CD8-positive, alpha-beta memory T cell (primary cell): ENCODE measurements at places on chromosomes 6 and 20. TPM values are rescaled to one million over a fixed set of nuclear protein-coding genes. Genes with fewer than 3 reads are reported as not detected.

- no peaks in the 10 kb centered on the region for H3K27me3 ChIP-seq
- no peaks in the 10 kb centered on the region for H3K36me3 ChIP-seq
- H3K27ac ChIP-seq: no peak overlapping the region
- DNase-seq: no peak
Measured at GRCh38 chr20:62536871-62537401, 61.1 kb upstream of the GATA5 start.

- H3K36me3 ChIP-seq: peaks cover 48% of the 10 kb centered on the region
- DNase-seq: no peak
- H3K27me3 ChIP-seq: no peaks in the 10 kb centered on the region
- peak overlapping the region; percentile 72 for H3K27ac ChIP-seq
Measured at GRCh38 chr20:35120012-35120701, 27.0 kb downstream of the EDEM2 start.

DNA sequence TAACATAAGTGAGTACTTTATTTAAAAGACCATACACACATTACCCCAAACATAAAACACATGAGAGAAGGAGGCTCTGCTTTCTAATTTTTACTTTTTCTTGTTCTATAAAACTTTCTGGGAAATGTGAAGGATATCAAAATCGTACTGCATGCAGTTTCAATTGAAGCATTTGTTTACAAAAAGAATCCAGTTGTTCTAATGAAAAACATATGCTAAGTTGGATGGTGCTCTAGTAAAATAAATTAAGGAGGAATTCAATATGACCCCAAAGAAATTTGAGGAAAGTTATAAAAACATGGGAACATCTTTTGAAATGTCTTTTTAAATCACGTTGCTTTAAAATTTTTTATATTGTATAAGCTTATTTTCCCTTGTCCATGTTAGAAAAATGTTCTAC, 37.6 kb downstream of the OR2B6 start:
- H3K27me3 ChIP-seq: peaks cover 3% of the 10 kb centered on the region
- no peaks in the 10 kb centered on the region for H3K36me3 ChIP-seq
- H3K27ac ChIP-seq: no peak overlapping the region
- H3K4me1 ChIP-seq: no peaks in the 10 kb centered on the region
- no peak for DNase-seq
- no peak overlapping the region for H3K4me3 ChIP-seq

Gene SLC13A3
- 0.11 TPM for total RNA-seq

Gene THEMIS
- total RNA-seq: 39.9 TPM

DNA sequence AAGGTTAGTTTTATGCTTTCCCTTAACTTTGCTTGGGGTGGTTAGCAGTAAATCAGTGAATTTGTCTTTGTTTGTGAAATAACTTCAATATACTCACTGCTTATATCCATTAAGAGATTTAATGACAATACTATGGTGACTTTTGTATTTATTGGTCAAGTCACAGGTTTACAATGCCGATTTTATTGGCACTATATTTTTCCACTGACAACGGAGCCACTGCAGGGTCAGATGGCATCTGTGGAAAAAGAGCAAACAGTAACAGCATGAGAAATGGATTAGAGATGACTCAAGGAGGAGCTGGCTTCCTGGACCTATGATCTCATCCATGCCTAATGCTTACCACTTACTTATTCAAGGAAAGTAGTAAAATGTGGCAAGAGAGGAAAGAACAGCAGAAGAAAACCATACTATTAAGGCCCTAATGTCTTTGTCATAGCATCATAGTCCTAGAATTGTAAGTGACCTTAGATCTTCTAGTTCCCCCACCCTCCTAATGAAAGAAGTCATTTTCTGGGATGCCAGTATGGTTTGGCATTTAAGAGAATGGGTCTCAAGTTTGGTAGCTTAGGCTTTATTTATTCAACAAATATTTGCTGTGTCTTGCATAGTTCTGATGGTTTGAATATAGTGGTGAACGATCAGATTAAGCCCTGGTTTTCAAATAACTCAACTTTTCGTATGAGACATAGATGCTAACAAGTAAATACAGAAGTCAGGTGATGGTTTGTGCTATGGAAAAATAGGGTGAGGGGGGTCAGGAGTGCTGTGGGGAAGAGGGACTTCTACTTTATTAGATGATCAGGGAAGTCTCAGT, 18.5 kb downstream of the RNF144B start:
- no peak overlapping the region for H3K27ac ChIP-seq
- H3K27me3 ChIP-seq: no peaks in the 10 kb centered on the region
- no peaks in the 10 kb centered on the region for H3K4me1 ChIP-seq
- H3K36me3 ChIP-seq: no peaks in the 10 kb centered on the region
- H3K4me3 ChIP-seq: no peak overlapping the region
- no peak for DNase-seq

Gene SIRPB2
- total RNA-seq: not detected

DNA sequence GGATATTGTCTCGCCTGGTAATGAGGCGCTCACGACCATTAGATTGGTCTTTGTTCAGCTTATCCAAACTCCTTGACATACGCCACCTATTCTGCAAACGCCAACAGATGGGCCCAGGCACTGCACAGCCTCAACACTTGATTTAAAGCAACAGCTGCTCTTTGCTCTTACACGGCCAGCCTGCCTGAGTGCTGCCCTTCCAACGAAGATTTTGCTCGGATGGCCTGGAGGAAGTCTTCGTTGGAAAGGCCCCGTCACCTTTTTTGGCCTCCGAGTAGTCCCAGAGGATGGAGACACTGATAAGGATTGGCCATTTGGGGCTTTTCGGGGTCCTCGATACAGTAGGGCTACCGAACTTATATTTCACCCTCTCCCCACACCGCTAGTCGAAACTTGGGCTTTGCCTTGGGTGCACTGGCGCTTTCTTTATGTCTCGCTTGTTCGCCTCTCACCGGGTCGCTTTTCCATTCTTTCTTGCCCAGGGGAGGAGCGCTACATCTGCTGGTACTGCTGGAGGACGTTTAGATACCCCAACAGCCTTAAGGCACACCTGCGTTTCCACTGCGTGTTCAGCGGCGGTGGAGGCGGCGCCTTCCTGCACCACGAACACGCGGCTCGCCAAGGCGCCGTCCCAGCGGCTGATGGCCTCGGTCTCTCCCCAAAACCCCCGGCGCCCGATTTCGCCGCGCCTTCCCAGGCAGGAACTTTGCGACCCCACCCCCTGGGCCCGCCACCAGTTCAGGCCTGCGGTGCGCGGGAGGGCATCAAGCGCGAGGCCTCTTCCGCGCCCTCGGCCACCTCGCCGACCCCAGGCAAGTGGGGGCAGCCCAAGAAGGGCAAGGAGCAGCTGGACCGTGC, 6.1 kb downstream of the PRDM13 start:
- DNase-seq: no peak
- H3K4me1 ChIP-seq: peaks cover 18% of the 10 kb centered on the region
- no peaks in the 10 kb centered on the region for H3K36me3 ChIP-seq
- H3K27me3 ChIP-seq: peaks cover 49% of the 10 kb centered on the region

Gene CDKN1A
- 64.7 TPM for total RNA-seq

GRCh38 chr6:131549811-131550210, 23.2 kb upstream of the ARG1 start:
- no peak overlapping the region for H3K4me3 ChIP-seq
- H3K4me1 ChIP-seq: no peaks in the 10 kb centered on the region
- H3K27ac ChIP-seq: no peak overlapping the region
- H3K36me3 ChIP-seq: no peaks in the 10 kb centered on the region
- no peak for DNase-seq

DNA sequence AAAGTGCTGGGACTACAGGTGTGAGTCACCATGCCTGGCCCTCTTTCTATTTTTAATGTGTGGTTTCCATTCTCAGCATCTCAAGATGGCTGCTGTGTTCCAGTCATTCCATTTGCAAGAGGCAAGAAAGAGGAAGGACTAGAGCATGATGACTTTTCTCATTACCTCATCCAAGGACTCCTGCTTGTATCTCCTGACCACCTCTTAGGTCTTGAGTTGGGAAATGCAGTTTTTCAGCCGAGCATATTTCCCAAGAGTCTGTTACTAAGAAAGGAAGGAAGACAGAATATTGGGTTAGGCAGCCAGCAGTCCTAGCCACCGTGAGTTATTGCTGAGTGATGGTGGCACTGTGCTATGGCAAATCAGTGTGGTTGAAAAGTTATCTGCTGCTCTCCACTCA, 108.4 kb upstream of the INSM1 start:
- DNase-seq: no peak
- H3K36me3 ChIP-seq: no peaks in the 10 kb centered on the region
- no peak overlapping the region for H3K27ac ChIP-seq
- no peaks in the 10 kb centered on the region for H3K27me3 ChIP-seq
- H3K4me3 ChIP-seq: no peak overlapping the region

DNA sequence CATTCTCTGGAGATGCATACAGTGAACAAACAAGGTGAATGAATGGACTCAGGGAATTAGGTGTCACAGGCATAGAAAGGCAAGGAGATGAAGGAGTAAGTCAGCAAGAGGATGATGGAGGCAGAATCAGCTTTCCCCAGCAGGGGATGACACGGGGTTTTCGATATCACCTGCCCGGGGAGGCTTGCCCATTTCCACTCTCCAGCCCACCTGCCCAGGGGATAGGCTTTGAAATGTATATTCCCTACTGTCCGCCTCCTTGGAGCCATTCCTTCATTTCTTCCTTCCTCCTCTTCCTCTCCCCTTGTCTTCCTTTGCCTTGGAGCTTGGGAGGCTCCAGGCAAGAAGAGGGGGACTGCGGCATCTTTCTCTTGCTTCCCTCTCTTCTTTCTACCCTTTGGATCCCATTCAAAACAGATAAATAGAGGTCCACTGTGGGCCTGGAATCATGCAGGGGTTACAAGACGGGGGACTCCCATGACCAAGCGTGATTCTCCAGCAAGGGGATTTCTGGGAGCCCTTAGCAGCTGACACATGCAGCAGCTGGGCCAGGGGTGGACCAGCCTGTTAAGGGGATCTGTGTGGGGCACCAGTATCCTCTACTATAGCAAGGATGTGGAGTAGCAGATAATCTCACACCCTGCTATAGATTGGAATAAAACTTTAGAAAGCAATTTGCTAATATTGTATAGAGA, 23.5 kb upstream of the RNF24 start:
- peak overlapping the region; percentile 57 for H3K4me3 ChIP-seq
- peaks cover 21% of the 10 kb centered on the region for H3K4me1 ChIP-seq
- H3K27ac ChIP-seq: peak overlapping the region; percentile 52
- no peak for DNase-seq
- H3K36me3 ChIP-seq: no peaks in the 10 kb centered on the region
- H3K27me3 ChIP-seq: no peaks in the 10 kb centered on the region

- no peaks in the 10 kb centered on the region for H3K27me3 ChIP-seq
- H3K36me3 ChIP-seq: no peaks in the 10 kb centered on the region
- no peak overlapping the region for H3K27ac ChIP-seq
- no peak overlapping the region for H3K4me3 ChIP-seq
- no peaks in the 10 kb centered on the region for H3K4me1 ChIP-seq
Measured at GRCh38 chr6:123770247-123770949, 33.3 kb upstream of the NKAIN2 start.

Gene CCN2
- total RNA-seq: not detected

DNA sequence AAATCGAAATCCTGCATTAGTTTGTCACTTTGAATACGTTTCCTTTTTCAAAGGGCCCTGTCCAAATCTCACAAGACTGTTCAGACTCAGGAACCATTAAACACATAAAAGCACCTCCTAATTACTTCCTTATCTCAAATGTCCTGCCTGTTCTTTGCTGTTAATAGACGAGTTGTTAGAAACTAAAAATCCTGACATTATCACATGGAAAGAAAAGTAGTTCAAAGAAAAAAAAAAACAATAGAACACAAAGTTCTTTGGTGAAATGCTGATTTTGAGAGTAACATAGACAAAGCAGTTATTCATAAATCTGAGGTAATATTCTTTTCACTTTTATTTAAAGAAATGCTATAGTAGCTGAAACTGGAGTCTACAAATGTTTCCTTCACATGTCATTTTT, 12.1 kb upstream of the TAB2 start:
- no peak for DNase-seq
- H3K4me3 ChIP-seq: no peak overlapping the region
- no peaks in the 10 kb centered on the region for H3K36me3 ChIP-seq
- H3K4me1 ChIP-seq: no peaks in the 10 kb centered on the region
- H3K27ac ChIP-seq: no peak overlapping the region

DNA sequence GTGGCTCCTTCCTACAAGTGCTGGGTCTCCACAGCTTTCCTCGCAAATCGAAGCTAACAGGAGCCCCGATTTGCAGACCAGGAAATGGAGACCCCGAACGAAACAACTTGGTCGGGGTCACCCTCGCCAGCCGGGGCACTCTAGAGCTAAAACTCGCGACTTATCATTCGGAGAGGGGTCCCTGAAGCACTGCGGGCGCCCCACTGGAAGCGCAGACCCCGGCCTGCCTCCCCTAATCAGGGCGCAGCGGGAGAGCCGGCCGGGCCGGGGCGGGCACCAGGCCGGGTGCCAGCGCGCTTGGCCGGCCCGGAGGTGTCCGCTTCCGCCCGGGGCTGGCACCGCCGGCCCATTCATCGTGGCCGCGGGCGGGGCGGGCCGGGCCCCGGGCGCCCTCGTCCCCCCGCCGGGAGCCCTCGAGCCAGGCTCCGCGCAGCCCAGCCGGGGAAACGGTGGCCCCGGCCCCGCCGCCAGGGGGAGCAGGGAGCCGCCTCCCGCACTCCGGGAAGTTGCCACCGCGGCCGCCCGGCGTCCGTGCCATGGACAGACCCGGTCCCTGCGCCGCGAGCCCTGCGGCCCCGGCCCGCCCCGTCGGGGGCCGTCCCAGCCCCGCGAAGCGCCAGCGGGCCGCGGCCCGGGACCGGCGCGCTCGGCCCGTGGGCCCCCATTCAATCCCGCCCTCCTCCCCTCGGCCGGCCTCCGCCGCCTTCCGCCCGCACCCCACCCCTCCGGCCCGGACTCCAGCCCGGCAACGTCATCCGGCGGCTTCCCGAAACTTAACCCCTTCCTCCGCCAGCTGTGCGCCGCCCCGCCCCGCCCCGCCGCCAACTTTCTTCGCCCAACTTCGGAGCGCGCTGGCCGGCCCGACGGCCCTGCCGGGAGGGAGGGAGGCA, 961 bp downstream of the RRBP1 start:
- no peak overlapping the region for H3K4me3 ChIP-seq
- peak; percentile 84 for DNase-seq
- peaks cover 13% of the 10 kb centered on the region for H3K4me1 ChIP-seq
- peaks cover 8% of the 10 kb centered on the region for H3K27me3 ChIP-seq
- H3K36me3 ChIP-seq: no peaks in the 10 kb centered on the region
- H3K27ac ChIP-seq: peak overlapping the region; percentile 43

Gene MAP1LC3A
- 1.7 TPM for total RNA-seq

GRCh38 chr20:47347661-47348435, 8.7 kb downstream of the ZMYND8 start:
- no peak for DNase-seq
- H3K4me1 ChIP-seq: peaks cover 68% of the 10 kb centered on the region
- H3K27me3 ChIP-seq: no peaks in the 10 kb centered on the region
- H3K4me3 ChIP-seq: no peak overlapping the region

GRCh38 chr20:36400909-36401735, 95.0 kb downstream of the DLGAP4 start:
- H3K4me3 ChIP-seq: no peak overlapping the region
- H3K36me3 ChIP-seq: no peaks in the 10 kb centered on the region
- H3K27ac ChIP-seq: no peak overlapping the region
- peaks cover 4% of the 10 kb centered on the region for H3K27me3 ChIP-seq
- no peak for DNase-seq
- no peaks in the 10 kb centered on the region for H3K4me1 ChIP-seq

GRCh38 chr6:142700671-142701312, 244.2 kb downstream of the HIVEP2 start:
- no peak overlapping the region for H3K4me3 ChIP-seq
- DNase-seq: no peak
- no peaks in the 10 kb centered on the region for H3K4me1 ChIP-seq
- H3K27ac ChIP-seq: no peak overlapping the region
- no peaks in the 10 kb centered on the region for H3K36me3 ChIP-seq

- no peaks in the 10 kb centered on the region for H3K4me1 ChIP-seq
- no peak for DNase-seq
- no peak overlapping the region for H3K27ac ChIP-seq
- H3K4me3 ChIP-seq: no peak overlapping the region
- H3K27me3 ChIP-seq: no peaks in the 10 kb centered on the region
Measured at GRCh38 chr6:74573613-74574012, 632.2 kb downstream of the COL12A1 start.
